ENCODE measurements at places on chromosomes 7 and 10.

- DNase-seq: no peak
Measured at GRCh38 chr7:83413831-83414230, 235.1 kb downstream of the SEMA3E start.

DNA sequence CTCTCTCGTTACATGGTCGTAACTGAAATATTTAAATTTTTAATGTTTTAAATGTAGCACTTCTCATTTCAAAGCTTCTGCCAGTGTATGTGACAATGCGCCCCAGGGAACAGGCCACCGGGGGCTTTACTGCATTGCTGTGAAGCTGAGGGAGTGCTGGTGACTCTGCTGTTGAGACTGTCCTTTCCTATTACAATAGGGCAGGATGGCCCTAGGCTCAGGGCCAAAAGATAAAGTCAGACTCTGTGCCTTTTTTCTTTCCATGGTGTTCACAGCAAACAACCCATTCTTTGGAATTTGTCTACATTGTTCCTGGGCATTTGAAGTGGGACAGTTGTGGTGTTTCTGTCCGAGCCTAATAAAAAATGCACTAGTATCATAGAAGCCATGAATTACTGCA is 107.3 kb downstream of the GALNT11 start:
- DNase-seq: no peak

DNA sequence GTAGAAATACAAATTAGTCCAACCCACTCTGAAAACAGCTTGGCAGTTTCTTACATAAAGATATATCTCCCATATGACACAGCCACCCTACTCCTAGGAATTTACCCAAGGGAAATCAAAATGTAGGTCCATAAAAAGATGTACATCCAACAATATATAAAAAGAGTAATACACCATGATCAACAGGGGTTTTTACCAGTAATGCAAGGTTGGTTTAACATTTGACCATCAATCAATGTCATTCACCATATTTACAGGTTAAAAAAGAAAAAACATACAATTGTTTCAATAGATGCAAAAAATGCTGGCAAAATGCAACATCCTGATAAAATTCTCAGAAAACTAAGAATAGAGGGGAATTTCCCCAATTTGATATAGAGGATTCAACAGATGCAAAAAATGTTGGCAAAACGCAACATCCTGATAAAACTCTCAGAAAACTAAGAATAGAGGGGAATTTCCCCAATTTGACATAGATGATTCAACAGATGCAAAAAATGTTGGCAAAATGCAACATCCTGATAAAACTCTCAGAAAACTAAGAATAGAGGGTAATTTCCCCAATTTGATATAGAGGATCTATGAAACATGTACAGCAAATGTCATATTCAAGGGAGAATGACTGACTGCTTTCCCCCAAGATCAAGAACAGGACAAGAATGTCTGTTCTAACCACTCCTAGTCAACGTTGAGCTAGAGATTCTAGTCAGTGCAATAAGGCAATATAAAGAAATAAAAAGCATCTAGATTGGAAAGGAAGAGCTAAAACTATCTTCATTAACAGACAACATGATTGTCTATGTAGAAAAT is 13.7 kb downstream of the ADAP1 start:
- DNase-seq: no peak

- DNase-seq: peak; percentile 31
Measured at GRCh38 chr10:74991435-74991834, 120.0 kb upstream of the SAMD8 start.

DNA sequence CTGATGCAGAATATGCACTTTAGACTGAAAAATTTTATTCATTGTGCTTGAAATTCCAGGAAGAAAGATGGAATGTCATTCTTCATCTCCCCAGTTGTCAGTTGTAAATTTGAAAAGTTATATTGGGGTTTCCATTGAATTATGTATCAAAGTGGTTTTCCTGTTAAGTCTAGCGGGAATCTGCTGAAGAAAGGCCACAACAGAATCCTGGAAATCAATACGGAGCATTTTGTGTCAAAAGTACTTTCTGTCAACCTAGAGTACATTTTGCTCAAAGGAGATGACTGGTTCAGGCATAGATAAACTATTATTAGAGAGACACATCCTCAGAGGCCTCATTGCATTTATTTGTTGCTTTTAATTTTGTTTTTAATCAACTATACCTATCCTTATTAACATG is 538.2 kb upstream of the SEMA3D start:
- no peak for DNase-seq

DNA sequence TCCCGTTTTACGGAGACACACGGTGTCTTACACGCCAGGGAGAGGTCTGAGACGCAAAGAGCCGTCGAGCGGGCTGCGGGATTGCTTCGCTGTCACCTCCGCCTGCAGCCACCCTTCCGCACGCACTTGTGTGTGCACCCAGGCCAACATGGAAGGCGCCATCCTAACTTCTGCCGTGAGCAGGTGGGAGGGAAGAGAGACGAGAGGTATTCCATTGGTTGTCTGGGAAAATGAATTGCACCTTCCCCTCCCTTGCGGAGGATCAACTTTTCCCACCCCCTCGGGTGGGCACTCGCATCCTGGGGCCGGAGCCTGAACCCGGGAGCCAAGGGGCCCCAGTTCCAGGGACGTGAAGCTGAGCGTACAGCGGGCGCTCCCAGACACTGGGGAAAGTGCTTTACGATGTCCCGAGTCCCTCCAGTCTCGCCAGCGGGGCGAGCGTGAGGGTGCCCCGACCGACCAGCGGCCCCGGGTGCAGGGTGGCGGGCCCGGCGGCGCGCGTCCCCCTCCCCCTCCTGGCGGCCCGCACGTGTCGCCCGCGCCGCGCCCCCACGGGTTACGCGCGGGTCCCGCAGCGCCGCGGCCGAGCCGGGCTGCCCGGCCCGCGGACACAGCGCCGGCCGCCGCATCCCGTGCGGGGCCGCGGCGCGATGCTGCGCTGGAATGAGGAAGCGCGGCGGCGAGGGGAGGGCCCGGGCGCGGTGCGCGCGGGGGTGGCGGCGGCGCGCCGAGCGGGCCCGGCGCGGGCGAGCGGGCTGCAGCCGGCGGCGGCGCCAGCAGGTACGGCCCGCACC is 984 bp upstream of the IKZF1 start:
- peak; percentile 36 for DNase-seq

GRCh38 chr7:129958643-129959470 is 6.1 kb upstream of the UBE2H start:
- DNase-seq: no peak

GRCh38 chr7:86966916-86967315 is 92.5 kb downstream of the ELAPOR2 start:
- no peak for DNase-seq

- no peak for DNase-seq
Measured at GRCh38 chr7:25091176-25091575, 33.9 kb downstream of the CYCS start.

GRCh38 chr7:8386926-8387550 is 46.4 kb upstream of the NXPH1 start:
- DNase-seq: no peak

- DNase-seq: no peak
Measured at GRCh38 chr10:91311601-91312381, 91.3 kb downstream of the PCGF5 start.

GRCh38 chr7:94174956-94175355 is 170.8 kb upstream of the BET1 start:
- DNase-seq: no peak

DNA sequence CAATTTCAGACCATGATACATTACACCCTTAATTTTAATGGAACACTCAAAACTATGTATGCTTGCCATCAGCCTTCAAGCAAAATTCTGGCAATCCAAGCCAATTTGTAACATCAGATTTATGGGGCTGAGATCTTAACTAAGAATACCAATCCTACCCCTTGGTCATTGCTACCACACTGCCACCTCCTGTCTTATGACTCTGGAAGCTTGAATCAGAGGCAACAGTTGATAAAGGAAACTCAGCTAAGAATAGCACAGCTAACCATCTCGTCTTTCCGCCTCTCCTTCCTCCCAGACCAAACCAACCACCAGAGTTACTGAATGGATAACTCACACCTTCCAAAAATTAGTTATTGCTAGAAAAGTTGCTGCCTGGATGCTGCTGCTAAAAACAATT is 7.4 kb downstream of the IGF2BP3 start:
- DNase-seq: peak; percentile 12

DNA sequence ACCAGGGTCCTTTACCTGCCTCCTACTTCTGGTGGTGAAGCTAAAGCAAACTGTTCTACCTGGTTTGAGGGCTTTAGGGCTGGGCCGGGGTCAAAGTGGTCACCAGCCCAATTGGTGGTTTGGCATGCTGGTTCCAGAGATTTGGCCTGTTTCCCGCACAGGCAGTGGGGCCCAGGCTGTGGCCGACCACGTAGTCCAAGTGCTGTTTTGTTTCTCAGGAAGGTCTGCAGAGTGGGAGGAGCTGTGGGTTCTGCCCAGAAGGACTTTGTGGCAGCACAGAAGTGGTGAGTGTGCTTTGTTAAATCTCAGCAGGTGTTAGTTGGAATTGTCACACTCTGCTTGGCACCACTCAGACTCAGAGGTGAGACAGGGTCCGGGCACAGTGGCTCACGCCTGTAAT is 85.8 kb downstream of the MKX start:
- no peak for DNase-seq

- no peak for DNase-seq
Measured at GRCh38 chr10:21520949-21521348, 4.5 kb downstream of the SKIDA1 start.

DNA sequence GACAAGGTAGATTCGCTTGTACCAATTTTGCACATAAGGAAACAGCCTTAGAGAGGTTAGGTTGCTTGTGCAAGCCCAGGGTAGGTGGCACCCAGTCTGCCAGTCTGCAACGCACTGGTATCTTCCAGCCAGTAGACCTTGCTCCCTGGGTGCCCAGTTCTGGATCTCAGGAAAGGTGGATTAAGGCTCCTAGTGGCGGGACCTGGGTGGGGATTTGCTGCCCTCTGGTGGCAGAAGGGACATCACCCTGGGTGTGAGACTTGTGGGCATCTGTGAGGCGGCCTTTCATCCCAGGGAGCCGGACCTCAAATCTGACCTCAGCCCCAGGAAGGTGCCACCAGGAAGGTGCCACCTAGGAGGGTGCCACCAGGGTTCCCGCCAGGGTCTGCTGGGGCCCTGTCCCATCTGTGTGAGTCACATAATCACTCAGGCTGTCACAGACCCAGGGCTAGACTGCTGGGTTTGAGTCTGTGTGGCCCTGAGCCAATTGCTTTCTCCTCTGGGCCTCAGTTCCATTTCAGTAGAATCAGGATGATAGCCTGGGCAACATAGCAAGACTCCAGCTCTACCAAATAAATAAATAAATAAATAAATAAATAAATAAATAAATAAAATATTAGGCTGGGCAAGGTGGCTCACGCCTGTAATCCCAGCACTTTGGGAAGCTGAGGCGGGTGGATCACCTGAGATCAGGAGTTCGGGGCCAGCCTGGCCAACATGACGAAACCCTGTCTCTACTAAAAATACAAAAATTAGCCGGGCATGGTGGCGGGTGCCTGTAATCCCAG is 5.3 kb upstream of the PRKRIP1 start:
- peak; percentile 73 for DNase-seq

GRCh38 chr7:134014935-134015334 is 112.2 kb upstream of the LRGUK start:
- DNase-seq: no peak

DNA sequence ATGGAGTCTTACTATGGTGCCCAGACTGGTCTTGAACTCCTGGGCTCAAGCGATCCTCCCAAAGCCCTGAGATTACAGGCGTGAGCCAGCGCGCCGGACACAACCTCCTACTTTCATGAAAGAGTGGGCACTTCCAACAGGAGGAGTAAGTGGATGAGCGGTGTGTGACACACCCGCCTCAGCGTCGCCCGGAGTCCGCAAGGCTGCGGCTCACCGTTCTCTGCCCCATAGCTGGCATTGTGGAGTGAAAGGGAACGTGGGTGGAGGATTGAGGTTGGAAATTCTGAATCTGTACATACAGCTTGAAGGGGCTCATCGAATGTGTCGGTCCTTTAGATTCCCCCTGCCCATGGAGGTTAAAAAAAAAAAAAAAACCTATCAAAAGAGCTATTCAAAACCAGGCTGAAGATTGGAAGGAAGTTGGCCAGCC is 524 bp upstream of the PRXL2A start:
- no peak for DNase-seq

DNA sequence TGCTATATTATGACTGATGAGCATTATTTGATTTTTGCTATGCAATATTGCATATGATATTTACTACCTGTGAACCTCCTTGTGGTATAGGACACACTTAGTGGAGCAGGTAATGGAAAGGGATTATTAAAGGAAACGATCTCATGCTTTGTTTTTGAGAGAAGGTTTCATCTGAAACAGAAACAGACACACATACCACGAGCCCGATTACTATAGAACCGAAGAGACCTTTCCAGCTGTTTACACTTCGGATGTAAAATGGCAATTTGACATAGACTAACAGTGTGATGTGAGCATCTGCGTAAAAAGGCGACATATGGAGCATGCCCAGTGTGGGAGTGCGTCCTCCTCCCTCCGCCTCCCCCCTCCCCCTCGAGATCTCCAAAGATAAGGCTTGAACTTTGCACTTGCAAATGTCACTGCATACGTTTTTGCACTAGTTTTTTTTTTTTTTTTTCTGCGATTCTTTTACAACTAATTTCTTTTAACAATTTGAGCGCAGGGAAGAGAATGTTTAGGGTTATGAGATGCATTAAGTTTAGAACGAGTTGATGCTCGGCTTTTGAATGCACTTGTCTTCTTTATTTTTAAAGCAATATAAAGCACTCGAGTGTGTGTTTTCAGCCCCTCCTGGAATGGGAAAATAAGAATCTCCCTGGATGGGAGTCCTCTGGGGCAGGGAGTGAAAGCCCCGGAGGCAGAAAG is 251.0 kb downstream of the NSUN6 start:
- no peak for DNase-seq

GRCh38 chr10:131910663-131911314 is 10.0 kb downstream of the PPP2R2D start:
- no peak for DNase-seq

DNA sequence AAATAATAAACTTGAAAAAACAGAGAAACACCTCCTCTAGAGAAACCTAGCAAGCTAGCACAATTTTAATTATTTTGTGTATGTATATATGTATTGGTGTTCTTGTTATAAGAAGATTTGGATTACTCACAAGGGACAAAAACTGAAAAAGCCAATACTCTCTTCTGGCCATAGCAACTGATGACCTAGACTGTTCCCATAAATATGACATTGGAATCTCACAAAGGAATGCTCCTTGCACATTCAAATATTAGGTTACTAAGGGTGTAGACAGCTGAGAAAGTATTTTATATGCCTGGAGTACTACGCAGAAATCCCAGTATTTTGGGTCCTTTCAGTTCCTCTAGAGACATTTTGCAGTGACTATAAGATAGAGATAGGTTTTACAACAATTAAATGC is 279.4 kb downstream of the FZD1 start:
- DNase-seq: no peak

GRCh38 chr10:120917521-120918250 is 66.5 kb downstream of the WDR11 start:
- no peak for DNase-seq

DNA sequence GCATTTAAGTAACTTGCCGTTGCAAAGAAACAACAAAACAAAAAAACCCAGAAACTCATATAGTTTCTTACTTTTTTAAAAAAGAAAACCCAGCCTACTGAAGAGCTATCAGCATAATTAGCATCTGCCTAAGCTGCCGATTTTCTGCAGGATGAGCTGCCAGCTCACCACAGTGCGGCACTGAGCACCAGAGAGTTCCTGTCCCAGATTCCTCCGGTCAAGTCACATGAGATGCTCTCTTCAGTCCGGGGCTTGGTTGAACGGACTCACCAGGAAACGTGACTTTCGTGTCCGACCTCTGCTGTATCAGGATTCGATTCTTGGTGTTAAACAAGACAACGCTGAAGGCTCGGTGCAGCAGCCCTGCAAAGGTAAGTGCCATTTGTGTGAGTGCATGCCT is 3.2 kb downstream of the IDI2 start:
- DNase-seq: no peak

GRCh38 chr7:119256446-119257131 is 1016.4 kb upstream of the KCND2 start:
- DNase-seq: no peak

- no peak for DNase-seq
Measured at GRCh38 chr7:11341285-11341944, 367.7 kb downstream of the PHF14 start.

Data from CD4-positive, alpha-beta T cell treated with Interleukin-17A for 1 hour (primary cell).